CD4-positive, alpha-beta T cell (primary cell): ENCODE measurements at places on chromosomes 6 and 20. TPM values are rescaled to one million over a fixed set of nuclear protein-coding genes. Genes with fewer than 3 reads are reported as not detected.

- H3K36me3 ChIP-seq, result no peaks in the 10 kb centered on the region
- no peak overlapping the region for H3K27ac ChIP-seq
- peaks cover 7% of the 10 kb centered on the region for H3K27me3 ChIP-seq
- no peak for DNase-seq
Observed at GRCh38 chr20:46784436-46785127, 75.1 kb downstream of the SLC2A10 start.

GRCh38 chr20:41412324-41413120, 45.9 kb upstream of the EMILIN3 start:
- peaks cover 14% of the 10 kb centered on the region for H3K4me1 ChIP-seq
- no peak for DNase-seq
- no peaks in the 10 kb centered on the region for H3K27me3 ChIP-seq
- H3K4me3 ChIP-seq, result no peak overlapping the region

DNA sequence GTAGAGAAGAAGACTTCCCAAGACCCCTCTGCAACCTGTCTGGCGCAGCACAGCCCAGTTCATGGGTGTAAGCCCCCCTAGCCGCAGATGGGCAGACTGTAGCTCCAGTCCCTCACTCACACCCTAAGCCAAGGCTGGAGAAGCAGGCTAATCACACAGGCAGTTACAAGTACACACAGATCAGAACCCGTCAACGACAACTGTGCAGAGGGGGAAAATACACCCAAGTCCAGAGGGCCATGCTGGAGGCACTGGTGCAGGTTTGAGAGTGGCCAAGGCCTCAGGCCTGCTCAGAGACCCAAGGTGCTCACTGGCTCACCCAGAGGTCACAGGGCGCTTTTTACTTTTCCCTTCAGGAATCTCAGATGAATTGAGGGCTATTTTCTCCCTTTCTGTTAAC, 106.1 kb downstream of the NOL4L start:
- H3K36me3 ChIP-seq, result peaks cover 17% of the 10 kb centered on the region
- H3K4me3 ChIP-seq, result no peak overlapping the region
- peaks cover 72% of the 10 kb centered on the region for H3K4me1 ChIP-seq
- no peak overlapping the region for H3K27ac ChIP-seq

GRCh38 chr6:21731411-21732031, 138.0 kb downstream of the SOX4 start:
- H3K4me1 ChIP-seq, result no peaks in the 10 kb centered on the region
- no peaks in the 10 kb centered on the region for H3K36me3 ChIP-seq
- no peak for DNase-seq
- no peak overlapping the region for H3K4me3 ChIP-seq
- H3K27ac ChIP-seq, result no peak overlapping the region

GRCh38 chr6:45422503-45423110, 44.9 kb upstream of the SUPT3H start:
- peaks cover 31% of the 10 kb centered on the region for H3K27me3 ChIP-seq
- peak; percentile 43 for DNase-seq
- peaks cover 49% of the 10 kb centered on the region for H3K4me1 ChIP-seq
- H3K4me3 ChIP-seq, result peak overlapping the region; percentile 94
- peak overlapping the region; percentile 77 for H3K27ac ChIP-seq
- H3K36me3 ChIP-seq, result no peaks in the 10 kb centered on the region

DNA sequence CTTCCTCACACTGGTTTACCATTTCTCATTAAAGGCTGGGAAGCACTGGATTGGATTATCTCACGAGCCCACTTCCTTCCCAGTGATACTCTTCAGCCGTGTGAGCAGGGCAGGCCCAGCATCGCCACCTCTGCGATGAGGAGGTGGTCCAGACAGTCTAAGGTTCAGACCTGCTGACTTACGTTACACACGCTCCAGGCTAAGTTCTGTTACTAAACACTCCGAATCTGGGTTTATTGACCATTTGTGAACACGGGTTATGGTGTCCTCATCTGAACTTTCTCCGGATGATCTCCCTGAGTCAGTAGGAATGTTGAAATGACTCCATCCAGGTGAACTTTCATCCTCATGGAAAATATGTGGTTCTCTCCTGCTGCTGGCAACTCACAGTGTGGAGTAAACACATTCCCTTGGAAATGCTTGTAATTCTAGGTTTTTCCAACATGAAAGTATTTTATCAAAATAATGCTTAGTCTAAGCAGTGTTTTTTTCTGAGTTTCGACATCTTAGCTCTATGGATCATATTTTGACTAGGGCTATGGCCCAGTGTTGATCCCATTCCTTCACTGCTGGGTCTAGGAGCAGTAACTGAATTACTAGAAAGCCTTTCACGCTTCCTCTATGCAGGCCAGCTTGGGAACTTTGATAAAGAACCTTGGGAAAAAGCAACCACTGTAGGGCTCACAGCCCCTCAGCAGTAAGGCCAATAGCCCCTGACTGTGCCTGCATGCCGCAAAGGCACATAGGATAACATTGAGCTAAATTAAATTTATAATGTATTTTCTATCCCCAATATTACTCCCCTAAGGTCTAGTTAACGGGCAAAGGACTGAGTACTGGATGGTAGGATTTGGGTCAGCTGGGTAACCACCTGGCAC, 37.7 kb upstream of the PXDC1 start:
- no peaks in the 10 kb centered on the region for H3K27me3 ChIP-seq
- no peak overlapping the region for H3K4me3 ChIP-seq
- DNase-seq, result no peak
- no peaks in the 10 kb centered on the region for H3K4me1 ChIP-seq

GRCh38 chr6:44169154-44169553, 10.5 kb downstream of the CAPN11 start:
- no peak overlapping the region for H3K27ac ChIP-seq
- H3K4me3 ChIP-seq, result no peak overlapping the region
- H3K4me1 ChIP-seq, result peaks cover 4% of the 10 kb centered on the region
- no peaks in the 10 kb centered on the region for H3K36me3 ChIP-seq
- peaks cover 16% of the 10 kb centered on the region for H3K27me3 ChIP-seq

The TREM2 gene
- total RNA-seq, result not detected

DNA sequence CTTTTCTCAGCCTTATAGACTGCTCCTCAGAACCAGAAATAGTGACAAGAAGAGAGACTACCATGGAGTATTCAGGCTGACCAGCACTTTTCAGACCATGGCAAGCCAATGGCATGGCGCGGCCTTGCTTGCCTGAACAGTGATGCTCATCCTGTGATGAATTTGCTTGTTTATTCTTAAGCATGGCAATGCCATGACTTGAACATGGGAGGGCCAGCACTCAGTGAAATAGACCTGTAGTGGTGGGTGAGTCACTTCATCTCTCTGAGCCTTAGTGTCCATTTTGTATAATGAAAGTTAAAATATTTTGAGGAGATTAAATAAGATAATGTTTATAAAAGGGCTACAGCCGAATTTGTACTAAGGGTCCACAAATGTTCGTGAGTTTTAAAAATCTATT, 79.1 kb downstream of the LRRC1 start:
- no peak for DNase-seq
- no peaks in the 10 kb centered on the region for H3K27me3 ChIP-seq
- H3K4me3 ChIP-seq, result no peak overlapping the region
- H3K27ac ChIP-seq, result no peak overlapping the region
- no peaks in the 10 kb centered on the region for H3K4me1 ChIP-seq
